ENCODE measurements at places on chromosomes 7 and 10.

GRCh38 chr7:109879287-109879828 lies 1211.6 kb upstream of the LRRN3 start:
- no peak for DNase-seq

GRCh38 chr7:231030-231857 lies 38.9 kb downstream of the FAM20C start:
- DNase-seq: no peak

DNA sequence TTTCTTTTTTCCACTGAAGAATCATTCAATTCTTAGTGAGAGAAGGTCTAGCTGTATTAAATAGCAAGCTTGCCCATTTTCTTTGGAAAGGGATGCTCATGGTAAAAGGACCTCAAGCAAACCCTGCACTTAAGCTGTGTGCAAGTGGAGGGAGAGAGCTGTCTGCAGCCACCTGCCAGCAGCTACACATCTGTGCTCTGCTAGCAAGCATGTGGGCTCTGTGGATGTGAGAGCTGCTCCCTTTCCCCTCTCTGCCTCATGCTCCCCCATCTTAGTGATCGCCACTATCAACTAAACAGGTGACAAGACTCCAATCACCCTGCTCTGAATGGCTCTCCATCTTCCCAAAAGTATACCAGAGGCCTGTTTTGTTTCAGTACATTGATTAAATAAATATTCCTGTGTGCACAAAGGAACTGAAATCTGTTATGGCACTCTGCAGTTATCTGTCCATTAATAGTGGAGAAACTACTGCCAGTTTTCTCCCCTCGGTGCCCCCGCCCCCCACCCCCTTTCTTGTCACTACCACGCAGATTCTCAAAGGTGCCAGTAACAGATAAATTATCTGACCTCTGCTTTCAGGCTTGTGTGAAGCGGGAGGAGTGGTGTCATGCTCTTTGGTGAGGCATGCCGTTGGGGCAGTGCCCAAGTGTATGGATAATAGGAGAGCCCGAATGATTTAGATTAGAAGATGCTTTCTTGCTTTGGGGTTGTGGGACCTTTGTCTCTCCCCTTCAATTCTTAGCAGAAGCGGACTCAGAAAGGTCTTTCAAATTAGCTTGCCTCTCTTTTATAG lies 26.4 kb downstream of the AUTS2 start:
- DNase-seq: no peak

DNA sequence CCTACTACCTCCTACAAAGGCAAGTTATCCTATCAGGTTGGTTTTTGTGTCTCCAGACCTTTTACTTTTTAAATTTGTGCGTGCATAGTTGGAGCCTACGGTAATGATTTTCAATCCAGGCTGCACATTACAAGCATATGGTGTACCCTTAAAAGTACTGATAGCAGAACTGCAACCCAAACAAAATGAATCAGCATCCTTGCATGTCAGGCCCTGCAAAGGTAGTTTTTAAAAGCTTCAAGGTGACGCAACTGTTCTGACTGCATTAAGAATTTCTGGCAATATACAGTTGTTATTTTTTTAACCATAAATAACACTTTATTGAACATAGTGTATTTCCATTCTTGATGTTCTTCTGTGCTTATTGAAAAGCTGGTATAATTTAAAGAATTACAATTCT lies 28.9 kb downstream of the GNAT3 start:
- DNase-seq: no peak

DNA sequence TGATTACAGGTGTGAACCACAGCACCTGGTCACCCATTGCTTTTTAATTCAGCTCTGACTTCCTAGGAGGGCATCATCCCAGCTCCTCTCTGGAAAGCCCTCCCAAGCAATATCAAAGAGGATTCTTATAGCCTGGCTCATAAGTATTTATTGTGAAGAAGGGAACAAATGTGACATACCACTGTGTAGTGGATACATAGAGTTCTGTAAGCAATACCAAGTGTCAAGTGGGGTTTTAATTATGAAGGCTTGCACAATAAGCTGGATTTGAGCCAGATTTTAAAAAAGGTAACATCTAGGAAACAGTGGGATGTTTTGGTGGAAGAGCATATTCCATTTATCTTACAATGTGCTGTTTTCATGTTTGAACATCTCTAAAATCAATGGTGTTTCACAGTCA lies 19.0 kb upstream of the PRTFDC1 start:
- no peak for DNase-seq

- DNase-seq: no peak
Measured at GRCh38 chr7:693280-693679, 33.2 kb upstream of the DNAAF5 start.

Data from fibroblast of upper back skin (primary cell).